Stimulated activated CD4-positive, alpha-beta T cell treated with anti-CD3 and anti-CD28 coated beads, Interleukin-1b, Interleukin-23, amount 100 ng/mL, for 4 hours (primary cell): ENCODE measurements at places on chromosomes 1 and 21.

GRCh38 chr21:34635307-34635706, 20.4 kb upstream of the RCAN1 start:
- DNase-seq = no peak

DNA sequence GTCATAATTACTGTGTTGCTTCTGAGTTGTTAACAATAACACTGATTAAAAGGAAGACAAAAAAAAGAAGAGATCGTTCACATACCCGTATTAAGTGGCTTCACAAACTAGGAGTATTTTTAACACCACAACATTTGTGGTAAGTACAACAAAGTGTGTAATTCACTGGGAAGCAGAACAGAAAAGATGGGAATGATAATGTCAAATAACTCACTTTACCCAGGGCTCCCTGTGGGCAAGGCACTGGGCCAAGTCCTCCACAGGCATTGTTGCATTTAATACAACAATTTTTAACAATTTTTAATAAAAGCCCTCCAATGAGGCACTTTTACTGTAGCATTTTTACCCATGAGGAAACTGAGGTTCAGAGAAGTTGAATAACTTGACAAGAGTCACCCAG, 385.0 kb upstream of the ST6GALNAC5 start:
- no peak for DNase-seq

GRCh38 chr1:224499204-224499603, 64.6 kb upstream of the WDR26 start:
- no peak for DNase-seq

- no peak for DNase-seq
Measured at GRCh38 chr1:175824079-175824478, 80.7 kb upstream of the TNR start.

DNA sequence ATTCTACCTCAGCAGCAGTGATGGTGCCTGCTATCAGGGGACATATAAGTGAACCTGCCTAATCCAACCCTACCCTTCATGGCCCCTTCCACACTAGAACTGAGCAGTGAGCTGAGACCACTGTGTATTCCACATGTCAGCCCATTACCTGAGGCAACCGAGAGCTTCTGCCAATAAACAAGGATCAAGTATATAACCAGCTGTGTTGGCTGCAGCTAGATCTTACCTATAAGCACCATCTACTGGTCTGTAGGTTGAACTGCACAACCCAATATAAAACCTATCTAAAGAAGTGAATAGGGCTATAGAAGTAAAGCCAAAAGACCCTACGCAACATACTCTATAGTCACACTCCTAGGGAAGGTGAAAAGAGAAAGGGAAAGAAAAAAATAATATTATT, 376.9 kb downstream of the HHIPL2 start:
- no peak for DNase-seq

DNA sequence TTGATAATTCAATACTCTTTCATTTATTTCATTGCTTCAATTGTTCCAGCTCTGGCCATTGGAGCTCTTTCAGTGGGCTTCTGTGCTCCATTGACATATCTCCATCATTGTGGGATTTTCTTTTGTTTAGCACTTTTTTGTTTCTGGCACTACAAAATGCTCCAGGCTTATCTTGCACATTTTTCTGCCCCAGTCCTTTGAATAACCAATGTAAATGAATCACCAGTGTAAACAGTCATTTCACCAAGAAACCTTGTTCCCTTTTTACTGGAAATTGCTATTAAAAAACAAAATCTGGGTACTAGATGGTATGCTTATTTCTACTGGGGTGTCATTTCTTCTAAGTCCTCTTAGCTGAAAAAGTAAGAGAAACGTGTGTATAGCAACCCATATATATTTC, 173.0 kb upstream of the LYPLAL1 start:
- no peak for DNase-seq

- DNase-seq = no peak
Measured at GRCh38 chr1:156550346-156550745, 22.0 kb downstream of the IQGAP3 start.

DNA sequence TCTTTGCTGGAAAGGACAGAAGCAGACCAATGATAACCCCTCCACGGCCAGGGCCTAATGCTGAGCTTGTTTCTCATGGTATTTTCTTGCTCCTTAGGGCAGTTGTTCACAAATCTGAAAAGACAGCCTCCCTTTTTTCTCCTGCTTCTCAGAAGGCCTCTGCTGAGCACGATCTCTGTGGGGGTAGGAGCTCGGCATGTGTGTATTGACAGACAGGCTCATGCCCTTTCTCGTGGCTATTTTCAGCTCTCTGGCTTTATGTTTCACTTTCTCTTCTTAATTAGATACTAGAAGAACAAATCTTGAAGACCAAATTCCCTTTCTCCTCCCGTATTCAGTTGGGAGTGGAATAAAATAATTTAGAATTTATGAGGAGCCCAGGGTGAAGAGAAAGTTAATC, 768 bp upstream of the RIIAD1 start:
- no peak for DNase-seq

DNA sequence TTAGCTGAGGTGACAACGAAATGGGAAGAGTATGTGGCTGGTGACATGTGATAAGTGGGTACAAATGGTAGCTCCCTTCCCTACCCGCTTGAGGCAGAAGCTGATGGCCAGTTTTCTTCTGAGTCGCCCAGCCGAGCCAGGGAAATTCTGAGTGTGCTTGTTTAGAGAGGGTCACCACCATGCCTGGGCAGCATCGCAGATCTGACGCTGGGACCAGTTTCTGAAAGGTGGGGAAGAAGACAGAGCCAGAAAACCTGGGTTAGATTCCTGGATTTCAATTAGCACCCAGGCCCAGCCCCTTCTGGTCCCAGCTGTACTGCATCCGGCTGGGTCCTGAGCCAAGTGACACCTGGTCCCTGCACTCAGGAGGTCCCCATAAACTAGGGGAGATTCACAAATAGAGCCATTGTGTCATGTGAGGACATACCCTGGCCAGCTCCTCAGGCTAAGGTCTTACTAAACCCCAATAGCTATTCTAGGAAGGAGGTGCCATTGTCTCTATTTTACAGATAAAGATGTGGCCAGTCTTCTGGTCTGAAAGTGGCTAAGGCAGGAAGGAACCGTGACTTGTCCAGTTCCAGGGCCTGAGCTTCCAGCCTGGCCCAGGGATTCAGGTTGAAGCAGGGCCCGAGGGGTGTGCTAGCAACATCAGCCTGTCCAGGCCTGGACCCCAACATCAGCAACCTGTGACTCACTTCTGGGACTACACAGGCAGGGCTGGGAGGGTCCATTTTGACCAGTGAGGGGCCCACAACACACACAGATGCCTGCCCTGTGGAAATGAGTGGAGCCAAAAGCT, 1.7 kb upstream of the TMEM61 start:
- no peak for DNase-seq

DNA sequence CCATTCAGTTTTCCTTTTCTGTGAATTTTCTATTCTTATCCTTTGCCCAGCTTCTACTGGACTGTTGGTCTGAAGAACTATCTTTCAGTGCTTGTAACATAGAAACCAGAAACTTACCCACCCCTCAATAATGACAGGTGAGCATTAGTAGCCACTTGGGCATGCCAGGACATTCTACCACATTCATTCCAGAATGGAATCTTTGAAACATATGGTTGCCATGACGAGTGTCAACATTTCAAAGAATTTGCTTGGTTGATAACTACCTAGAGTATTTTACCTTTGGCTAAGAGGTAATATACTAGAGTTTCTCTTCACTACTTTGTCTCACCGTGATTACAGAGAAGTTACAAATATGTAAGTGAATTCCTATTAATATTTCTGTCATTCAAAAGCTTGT, at the start of gene MROH9:
MROH9 (plus strand) TSS at position 304 of the 400 bp plus-strand sequence. CDS start 10,023 bp downstream, outside the sequence.
- DNase-seq = no peak

DNA sequence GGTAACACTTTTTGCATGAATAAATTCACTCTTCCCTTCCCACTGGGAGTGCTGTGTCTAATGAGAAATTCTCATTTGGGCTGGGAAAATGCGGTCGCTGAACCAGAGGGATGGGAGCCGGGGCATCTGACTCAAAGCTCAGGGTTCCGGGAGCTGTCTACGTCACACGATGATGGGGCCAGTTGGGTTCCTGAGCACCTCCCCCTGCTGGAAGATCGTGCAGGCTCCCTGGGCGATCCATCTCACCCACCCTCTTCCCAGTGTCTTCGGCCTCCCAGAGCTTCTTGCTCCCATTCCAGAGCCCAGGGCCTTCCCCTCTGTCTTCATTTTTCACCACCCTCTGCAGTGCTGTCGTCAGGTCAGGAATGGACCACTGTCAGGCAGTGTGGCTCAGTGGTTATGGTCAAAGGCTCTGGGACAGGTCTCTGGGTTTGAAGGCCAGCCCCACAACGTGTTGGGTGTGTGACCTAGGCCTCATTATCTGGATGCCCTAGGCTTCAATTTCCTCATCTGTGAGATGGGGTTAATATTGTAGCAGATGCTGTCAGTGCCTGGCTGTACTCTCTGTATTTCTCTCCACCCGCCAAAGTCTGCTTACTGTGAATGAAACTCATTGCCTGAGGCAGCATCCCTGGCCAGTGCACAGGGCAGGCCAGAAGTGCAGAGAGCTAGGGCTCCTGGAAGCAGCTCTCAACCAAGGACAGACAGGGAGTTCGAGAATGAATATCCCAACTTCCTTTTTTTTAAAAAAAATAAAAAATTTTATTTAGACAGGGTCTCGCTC, 31.8 kb downstream of the IGSF21 start:
- DNase-seq = no peak

DNA sequence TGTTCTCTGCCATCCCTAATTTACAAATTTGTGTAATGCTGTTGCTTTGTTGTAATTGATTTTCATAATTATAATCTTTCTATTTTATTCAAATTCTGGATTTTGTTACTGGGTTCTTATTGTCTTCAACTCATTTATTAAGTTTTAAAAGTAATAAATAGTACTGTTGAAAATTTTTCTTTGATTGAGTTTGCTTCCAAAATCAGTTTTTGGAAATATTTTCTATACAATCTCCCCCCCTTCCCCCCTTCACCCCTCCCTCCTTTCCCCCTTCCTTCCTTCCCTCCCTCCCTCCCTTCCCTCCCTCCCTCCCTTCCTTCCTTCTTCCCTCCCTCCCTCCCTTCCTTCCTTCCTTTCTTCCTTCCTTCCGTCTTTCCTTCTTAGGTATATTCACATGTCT, 6.0 kb upstream of the TMPRSS15 start:
- DNase-seq = no peak

DNA sequence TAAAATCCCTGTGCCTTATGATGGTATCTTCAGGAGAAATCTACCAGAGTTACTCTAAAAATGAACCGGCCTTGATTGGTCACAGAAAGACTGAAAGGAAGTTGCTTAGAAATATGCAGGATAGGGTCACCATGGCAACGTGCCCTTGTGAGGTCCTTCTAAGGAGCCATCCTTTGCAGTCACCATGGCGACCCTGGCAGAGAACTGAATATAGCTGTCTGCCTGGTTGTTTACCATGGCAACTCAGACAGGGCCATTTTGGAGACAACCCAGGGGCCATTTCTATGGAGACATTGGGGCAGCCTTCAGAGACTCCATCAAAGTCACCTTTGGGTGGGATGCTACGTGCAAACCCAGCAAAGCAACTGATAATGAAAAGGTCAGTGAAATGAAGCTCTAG, 43.0 kb downstream of the SNX7 start:
- no peak for DNase-seq

DNA sequence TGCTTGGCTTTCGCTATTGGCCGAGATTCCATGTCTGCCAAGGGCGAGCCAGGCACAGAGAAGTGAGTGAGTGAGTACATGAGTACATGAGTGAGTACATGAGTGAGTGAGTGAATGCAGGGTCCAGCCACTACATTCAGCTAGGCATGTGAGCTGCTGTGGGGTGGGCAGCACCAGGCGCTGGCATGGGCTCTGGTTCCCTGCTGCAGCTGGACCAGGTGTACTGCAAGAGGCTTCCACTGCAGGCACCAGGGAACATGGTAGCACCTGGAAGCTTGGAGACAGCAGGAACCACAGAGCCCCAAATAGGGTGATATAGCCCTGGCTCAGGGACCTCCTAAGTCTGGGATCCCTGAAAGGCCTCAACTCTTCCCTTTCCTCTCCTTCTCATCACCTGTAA, 330.2 kb downstream of the USP25 start:
- DNase-seq = no peak

DNA sequence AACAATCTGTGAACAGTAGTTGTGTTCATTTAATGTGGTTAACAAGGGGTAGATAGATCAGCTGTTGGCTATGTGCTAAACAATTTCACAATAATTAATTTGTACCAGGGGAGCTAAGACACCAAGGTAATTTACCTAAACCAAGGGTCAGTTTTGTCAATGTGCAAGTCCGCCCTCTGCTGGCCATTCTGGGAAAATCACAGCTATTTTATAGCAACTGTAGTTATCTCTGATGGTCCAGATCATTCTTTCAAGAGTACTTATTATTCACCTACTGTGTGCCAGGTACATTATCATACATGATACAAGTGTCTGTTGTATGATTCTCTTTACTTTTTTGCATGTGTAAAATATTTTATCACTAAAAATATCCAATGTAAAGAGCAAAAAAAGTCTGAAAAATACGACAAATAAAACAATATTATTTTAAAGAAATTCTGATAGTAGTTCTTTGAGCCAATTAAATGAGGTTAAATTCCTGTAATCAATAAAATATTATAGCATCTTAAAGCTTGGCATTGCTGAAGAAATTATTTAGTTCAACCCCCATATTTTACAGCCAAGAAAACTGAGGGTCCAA, 312.3 kb upstream of the FAM78B start:
- DNase-seq = peak; percentile 3

- DNase-seq = no peak
Measured at GRCh38 chr21:17048974-17049373, 463.9 kb upstream of the CXADR start.

DNA sequence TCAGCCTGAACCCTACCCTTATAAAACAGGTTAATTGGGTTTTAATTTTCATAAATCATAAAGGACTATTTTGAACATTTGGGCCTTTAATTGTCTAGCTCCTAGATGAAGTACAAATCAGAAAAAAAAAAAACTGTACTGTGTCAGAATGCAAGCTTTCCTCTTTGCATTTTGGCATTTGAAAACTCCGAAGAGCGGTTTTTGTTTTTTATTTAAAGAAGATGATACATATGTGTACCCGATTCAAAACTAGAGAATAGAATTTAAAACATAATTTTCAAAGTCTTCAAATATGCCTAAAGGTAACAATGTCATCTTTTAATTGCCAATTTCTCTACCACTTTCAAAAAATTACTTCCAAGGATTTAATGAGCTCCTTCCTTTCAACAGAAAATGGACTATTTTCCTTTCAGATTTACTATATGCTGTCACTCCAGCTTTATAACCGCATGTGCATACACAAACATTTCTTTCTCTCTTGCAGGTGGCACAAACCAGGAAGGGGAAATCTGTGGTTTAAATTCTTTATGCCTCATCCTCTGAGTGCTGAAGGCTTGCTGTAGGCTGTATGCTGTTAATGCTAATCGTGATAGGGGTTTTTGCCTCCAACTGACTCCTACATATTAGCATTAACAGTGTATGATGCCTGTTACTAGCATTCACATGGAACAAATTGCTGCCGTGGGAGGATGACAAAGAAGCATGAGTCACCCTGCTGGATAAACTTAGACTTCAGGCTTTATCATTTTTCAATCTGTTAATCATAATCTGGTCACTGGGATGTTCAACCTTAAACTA, 33.7 kb downstream of the MRPL39 start:
- no peak for DNase-seq

DNA sequence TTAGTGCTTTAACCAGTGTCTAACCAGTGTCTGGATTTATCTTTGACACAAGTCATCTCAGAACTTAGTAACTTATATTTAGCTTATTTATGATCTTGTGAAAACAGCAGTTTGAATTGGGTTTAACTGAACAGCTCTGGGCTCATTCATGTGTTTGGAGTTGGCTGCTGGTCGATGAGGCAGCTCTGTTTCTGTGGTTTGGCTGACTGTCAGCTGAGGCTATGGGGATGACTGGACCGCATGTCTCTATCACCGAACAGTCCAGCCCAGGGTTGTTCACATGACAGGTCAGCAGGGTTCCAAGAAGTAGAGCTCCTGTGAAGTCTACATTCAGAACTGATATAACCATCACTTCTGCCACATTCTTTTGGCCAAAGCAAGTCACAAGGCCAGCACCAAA, 29.1 kb upstream of the C21orf91 start:
- DNase-seq = no peak
